CD4-positive, alpha-beta T cell treated with Interleukin-4 for 1 hour (primary cell): ENCODE measurements at places on chromosomes 16 and 17.

GRCh38 chr17:11608396-11608795 lies 10.1 kb downstream of the DNAH9 start:
- DNase-seq, result no peak

DNA sequence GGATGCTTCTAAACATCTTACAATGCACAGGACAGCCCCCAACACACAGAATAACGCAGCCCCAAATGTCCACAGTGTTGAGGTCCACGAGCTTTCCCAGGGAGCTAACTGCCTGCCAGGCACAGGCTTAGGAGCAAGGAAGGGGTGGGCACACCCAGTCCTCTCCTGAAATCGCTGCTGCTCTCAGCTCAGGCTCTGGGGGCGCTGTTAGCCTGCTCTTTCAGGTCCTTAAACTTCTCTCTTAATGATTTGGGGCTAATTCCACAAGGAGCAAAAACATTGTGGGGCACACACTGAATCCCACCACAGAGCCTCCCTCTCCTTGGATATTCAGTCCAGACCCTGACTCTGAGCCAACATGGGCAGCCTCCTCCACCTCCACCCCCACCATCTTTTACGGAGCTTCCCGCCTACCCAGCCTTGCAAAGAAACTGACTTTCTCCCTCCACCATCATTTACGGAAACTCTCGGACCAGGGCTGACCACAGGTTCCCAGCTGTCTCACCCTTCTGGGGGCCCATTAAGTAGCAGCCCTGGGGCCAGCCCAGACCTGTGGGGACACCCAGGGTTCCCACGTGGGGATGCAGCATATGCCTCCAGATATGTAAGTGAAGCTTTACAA lies 1.1 kb downstream of the CD300H start:
- DNase-seq, result peak; percentile 50

DNA sequence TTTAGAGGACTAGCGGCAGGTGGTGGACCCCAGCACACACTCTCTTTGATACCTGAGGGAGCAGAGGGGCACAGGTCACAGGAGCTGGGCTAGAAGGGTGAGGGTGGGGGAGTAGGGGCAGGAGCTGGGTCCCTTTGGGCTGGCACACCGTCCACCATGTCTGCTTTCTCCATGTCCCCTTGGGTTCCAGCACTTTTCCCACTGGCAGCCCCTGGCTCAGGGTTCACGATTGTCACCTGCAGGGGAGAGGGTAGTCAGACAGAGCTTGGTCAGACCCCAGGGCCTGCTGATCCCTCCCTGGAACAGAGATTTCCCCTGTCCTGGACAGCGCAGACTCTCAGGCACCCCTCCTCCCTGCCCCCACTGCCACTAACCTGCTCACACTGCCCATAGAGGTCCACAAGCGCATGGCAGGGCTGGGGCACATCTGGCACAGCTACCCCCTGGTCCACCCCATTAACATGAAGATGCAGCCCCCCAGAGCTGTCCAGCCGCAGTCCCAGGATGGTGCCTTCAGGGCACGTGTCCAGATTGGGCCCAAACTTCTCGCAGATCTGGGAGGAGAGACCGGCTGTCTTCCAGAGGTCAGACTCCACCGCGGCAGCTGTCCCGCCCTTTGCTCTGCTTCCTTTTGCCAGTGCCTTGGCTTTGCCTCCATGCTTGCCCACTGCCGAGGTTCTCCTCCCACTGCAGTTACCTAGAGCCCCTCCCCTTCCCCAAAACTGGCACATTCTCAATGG lies 3.1 kb upstream of the GPS2 start:
- DNase-seq, result no peak

DNA sequence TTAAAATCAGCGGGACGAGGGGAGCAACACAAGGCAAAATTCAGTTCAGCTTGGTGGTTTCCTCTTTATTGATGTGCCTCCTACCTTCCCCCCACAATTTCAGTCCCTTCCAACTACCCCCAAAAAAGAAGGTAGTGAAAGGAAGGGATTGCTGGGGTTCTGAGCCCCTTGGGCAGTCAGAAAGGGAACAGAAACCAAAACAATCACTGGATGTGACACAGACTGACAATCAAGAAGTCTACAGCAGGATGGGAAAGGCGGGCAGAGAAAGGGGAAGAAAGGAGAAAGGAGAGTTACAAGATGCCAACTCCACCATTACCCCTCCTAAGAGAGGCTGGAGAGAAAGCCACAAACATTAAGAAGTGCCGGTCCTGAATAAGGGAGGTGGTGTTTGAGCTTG lies 1.1 kb upstream of the PHF23 start:
- DNase-seq, result no peak

DNA sequence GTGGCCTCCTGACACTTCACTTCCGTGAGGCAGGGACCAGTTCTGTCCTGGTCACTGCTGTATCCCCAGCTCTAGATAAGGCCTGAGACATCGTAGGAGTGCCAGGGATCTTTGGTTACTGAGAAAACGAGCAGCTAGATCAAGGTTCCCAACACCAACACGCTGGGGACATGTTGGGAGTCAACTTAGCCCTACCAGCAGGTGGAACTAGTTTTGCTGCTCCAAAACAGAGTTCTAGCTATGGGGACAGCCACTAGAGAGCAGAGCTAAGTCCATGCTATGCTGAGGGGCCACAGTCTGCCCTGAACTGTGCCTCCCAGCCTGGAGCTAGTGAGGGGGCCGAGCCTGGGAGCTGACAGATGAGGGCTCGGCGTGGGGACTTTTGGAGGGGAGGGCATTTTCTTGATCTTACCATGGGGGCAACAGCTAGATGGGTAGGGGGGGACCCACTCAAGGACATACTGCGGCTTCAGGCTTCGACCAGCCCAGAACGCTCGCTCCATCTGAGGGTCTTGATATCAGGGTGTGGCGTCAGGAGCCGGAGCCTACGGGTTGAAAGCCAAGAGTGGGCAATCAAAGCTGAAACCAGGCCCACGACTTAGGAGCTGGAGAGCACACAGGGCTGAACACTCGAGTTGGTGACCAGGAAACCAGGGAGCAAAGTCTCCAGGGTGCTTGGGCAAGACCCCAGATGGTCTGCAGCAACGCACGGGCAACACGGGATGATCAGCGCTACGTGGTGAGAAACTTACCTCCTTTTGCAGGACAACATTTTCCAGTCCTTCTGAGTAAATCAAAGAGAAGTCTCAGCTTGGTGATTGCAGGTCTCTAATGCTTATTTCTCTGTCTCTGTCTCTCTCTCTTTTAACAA lies 13.4 kb downstream of the SNX20 start:
- DNase-seq, result no peak

GRCh38 chr17:2143332-2143731 lies 88.4 kb downstream of the HIC1 start:
- no peak for DNase-seq

- no peak for DNase-seq
These were observed 80.1 kb downstream of the VAT1L start for GRCh38 chr16:77868478-77868877.

DNA sequence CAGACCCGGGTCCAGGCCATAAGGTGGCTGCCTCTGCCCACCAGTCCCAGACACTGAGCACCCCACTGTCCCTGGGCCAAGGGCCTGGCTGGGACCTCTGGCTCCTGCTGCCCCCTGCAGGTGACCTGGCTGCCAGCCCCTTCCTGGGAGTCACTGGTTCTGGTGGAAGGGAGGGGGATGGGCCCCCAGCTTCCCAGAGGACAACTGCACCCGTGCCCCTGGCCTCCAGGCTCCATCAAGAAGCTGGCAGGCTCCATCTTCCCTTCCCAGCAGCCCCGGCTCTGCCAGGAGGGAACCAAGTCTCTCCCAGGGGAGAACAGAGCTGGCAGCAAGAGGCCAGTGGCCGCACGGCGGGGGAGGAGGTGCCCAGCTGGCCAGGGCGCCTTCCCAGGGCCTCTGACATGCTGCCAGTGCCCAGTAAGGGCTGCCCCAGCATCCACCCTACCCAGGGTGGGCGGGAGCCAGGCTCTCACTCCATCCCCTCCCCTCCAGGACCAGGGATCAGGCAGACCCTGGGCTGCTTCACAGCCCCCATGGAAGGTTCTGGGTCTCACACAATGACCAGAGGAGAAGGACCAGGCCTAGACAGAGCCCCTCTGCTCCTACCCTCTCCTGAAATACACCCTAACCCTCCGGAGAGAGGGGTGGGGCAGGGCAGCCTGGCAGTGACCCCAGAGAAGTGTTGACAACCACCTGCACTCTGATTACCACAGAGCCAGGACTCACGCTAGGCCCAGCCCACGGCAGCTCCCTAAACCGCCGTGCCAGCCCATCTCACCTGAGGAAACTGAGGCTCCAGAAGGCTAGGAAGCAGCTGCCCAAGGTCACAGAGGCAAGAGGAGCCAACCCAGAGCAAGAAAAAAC lies 3.6 kb downstream of the CLUH start:
- no peak for DNase-seq

GRCh38 chr17:27333410-27333980 lies 39.6 kb downstream of the WSB1 start:
- no peak for DNase-seq

DNA sequence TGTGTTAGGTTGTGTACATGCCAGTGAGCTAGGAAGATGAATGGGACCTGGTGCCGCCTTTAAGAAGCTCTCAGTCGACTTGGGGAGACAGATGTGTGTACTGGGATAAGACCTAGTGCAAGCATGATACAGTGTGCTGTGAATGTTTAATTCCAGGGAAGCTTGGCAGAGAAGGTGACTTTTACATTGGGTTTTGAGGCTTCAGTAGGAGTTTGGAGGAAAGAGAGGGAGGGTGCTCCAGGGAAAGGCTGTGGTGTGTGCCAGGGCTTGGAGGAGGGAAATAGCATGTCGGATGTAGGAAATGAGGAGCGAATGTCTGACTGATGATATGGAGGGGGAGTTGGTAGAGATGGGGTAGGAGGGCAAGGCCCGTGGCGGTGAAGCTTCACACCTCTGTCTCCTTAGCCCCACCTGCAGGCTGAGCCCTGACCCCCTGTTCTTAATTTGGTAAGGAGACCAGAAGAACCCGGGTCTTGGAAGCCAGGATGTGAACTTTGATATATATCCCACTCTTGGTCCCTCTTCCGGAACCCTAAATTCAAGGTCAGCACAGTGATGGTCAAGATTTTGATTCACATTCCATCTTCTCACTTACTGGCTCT lies 76.6 kb downstream of the PLCG2 start:
- DNase-seq, result no peak

DNA sequence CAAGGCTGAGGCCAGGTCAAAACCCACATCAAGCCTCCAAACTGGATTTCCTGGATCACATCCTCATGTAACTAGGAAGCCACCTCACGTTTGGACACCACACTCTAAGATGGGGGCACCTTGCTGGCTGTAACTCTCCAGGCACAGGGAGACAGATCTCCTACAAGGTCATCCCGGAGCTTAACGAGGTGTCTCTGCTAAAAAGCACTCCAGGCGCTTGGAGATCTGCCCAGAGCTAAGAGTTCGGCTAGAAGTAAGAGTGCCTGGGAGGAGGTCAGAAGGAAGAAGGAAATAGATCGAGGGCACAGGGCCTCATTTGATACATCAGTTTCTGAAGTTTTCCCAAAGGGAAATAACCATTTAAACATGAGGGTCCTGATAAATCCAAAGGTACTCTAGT lies 15.9 kb downstream of the PSMB3 start:
- DNase-seq, result no peak

DNA sequence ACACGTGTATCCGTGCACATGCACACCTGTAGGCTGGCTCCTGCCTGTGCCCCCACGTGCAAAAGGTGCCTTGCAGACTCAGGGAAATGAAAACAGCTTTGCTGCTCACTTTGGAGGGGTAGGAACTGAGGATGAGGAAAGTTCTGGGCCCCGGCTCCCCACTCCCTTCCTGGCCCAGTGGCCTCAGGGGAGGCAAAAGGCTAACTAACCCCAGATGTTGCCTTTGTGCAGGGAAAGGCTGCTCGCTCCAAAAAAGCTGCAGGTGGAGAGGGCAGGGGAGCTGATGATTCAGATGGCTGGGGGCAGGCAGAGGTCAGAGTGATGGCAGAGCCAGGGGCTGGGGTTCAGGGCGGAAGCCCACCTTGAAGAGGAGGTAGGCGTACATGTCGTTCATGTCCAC lies 12.4 kb downstream of the PLCD3 start:
- no peak for DNase-seq

- DNase-seq, result no peak
These were observed 43.6 kb upstream of the RBFOX3 start for GRCh38 chr17:79654350-79654959.

DNA sequence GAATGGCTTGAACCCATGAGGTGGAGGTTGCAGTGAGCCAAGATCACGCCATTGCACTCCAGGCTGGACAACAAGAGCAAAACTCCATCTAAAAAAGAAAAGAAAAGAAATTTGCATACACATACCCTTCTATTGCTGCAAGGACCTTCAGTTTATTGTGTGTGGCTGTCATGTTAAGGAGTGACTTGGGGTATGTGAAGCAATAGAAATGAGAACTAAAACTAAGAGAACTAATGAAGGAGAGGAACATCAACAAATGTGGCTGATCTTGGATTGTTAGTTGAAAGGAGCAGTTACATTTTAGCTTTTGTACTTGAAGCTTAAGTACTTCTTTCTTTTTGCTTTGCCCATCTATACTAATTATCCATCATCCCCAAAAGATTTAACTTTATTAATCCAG lies 12.7 kb upstream of the NSRP1 start:
- DNase-seq, result no peak

- no peak for DNase-seq
These were observed 10.9 kb upstream of the MMD start for GRCh38 chr17:55432358-55433028.

DNA sequence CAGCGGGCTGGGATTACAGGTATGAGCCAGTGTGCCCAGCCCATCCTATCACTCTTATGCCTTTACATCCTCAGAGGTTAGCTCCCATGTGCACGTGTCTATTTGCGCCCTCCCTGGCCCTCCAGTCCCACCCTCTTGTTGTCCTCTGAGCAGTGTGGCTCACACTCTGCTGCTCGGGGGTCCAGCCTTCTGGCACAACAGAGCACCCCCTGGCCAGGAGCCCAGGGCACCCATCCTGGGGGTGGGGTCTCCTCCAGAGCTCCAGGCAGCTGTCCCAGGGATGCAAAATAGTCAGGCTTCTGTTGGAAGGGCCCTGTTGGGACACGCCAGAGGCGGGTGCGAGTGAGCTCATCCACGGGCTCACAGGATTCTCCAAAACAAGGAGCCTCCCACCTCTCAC lies 11.7 kb upstream of the FAM83G start:
- no peak for DNase-seq

DNA sequence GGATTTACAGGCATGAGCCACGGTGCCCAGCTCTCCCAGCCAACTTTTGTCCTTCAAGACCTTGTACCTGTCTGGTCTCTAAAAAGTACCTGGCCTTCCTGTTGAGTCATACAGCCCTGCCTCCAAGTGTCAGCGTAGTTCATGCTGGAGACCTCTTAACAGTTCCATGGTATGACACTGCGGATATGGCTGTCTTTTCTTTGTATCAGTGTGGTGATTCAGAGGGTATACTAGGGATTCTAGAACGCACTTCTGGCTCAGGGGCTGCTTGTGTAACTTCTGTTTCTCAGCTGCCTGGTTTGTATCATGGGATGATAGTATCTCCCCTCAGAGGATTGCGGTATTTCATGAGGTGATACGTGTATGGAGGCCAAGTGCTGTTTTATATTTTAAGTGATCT lies 2.0 kb upstream of the TMEM11 start:
- DNase-seq, result no peak

DNA sequence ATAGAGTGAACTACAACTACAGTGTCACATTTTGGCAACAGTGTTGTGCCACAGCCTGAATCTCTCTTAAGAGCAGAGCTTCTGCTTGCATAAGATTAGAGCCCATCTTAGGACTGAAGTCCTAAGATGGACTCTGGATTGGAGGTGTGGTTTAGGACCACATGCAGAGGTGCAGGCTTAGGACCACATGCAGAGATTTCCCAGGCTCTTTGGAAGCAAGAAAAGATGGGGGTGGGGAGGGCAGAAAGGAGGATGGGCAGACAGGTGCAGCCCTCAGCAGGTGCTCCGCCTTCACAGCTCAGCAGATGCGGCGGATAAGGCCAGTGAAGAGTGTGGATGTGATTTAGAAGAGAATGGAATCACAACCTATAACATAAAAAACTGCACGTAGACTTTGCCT lies 128.7 kb downstream of the TANGO6 start:
- no peak for DNase-seq
